Pulmonary artery endothelial cell (primary cell): ENCODE measurements at places on chromosomes 4 and X. TPM values are rescaled to one million over a fixed set of nuclear protein-coding genes. Genes with fewer than 3 reads are reported as not detected.

- DNase-seq, result no peak
These were observed 69.7 kb downstream of the PPP3CA start for GRCh38 chr4:101277671-101278070.

DNA sequence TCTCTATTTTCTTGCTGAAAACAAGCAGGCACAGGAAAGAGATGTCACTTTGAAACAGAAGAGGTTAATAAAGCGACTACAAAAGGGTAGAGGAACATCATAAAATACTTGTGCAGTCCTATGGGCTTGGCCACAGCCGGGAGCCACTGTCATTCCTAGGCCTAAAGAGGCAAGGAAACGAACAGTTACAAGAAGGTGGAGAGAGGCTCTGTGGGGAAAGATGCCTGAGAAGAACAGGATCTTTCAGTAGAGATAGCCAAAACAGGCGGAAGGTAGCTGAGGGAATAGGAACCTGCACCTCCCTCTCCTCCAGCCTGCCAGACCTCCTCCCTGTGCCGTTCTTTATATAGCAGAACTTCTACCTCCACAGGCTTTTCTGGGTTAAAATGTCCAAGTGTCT lies 57.4 kb upstream of the ARSJ start:
- no peak for DNase-seq

DNA sequence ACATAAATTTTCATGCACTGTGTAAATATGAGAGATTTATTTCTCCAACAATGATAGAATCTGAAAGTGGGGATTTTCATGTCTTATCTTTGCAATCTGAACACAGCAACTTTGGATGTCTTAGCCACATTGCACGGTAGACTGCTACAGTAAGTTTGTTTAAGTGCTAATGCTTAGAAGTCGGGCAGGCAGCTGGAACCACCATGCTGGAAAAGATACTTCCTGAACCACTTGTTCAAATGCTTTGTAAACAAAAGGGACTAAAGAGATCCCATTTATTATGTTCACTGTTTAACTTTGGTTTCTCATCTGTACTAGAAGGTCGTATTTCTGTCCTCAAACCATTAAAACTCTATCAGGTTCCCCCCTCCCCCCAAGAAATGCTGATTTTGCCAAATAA lies 555.9 kb upstream of the DIPK2B start:
- DNase-seq, result no peak

- no peak for DNase-seq
These were observed 1106.0 kb downstream of the STIM2 start for GRCh38 chr4:27966664-27967063.

DNA sequence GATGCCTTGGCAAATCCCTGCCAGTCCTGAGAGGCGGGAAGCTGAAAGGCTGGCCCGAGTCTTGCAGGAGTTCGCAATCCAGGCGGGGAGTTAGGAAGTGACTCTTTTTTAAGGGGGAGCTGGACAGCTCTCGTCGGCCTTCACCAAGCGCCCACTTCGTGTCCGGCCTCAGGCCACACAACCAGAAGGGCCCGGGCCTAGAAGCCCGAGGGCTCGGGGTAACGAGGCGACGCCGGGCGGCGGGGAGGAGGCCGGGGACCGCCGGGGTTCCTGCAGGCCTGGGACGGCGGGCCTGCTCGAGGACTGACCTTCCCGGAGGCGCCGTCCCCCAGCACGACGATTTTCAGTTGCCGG lies 395 bp downstream of the RAB28 start:
- DNase-seq, result peak; percentile 29

- no peak for DNase-seq
These were observed 1778.2 kb upstream of the PCDH10 start for GRCh38 chr4:131370846-131371245.

- no peak for DNase-seq
These were observed 5.4 kb downstream of the DAPP1 start for GRCh38 chr4:99821918-99822503.

DNA sequence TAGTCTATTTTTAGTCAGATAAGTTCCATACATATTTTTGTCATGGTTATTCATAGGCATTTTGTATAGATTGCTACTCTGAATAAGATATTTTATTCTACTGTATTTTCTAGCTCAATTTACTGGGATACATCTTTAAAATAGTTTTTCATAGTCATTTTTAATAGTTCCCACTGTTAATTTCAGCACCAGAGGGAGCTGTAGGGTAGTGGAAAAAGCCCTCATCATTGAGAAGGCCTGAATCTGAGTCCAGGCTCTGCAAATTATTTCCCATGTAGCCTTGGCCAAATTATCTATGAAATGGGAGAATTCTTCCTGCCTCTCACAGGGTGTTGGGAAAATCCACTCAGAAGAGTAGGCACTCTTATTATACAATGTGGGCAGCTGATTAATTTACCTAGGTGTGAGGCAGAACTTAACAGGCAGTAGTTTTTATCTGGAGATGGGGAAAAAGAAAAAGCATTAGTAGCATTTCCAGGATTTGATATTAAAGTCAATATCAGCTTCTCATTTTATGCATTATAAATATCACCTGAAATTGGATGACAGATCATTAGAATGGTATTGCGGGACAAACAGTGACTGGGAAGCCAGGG lies 102.9 kb upstream of the PAQR3 start:
- no peak for DNase-seq

DNA sequence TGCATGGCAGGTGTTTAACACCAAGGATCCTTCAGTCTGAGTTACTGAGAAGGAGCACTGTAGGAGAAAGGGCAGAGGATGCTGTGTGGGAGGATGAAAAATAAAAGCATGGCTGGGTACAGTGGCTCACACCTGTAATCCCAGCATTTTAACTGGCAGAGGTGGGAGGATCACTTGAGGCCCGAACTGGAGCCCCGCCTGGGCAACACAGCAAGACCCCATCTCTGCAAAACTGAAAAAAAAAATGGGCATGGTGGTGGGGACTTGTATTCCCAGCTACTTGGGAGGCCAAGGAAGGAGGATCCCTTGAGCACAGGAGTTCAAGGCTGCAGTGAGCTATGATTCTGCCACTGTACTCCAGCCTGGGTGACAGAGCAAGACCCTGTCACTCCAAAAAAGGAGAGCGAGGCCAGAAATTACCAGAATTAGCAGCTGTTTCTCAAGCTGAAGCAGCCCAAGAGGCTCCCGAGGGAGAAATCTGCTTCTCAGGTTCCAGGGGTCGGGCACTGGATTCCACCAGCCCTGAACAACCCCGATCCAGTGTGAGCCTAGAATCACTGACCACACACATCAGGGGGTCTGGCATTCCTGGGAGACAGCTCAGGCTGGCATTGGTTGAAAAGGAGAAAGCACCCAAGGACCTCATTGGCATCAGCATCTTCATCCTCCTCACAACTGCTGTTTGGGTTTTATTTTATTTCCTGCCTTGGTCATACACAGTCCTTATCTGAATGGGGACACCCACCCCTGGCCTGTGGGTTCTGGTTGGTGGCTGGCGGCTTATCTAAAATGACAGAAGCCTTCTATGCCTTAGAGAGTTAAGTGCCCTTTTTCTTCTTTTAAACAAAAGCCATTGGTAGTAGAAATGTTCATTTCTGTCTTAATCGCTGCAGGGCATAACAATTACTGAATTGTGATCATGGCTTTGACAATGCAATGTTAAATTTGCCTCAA lies 66.3 kb upstream of the TRIM2 start:
- no peak for DNase-seq

- no peak for DNase-seq
These were observed 158.1 kb upstream of the VCX3A start for GRCh38 chrX:6693051-6693450.

GRCh38 chrX:68355629-68355920 lies 77.7 kb downstream of the OPHN1 start:
- no peak for DNase-seq

GRCh38 chr4:165398570-165398969 lies 19.8 kb downstream of the CPE start:
- no peak for DNase-seq

- no peak for DNase-seq
These were observed 23.3 kb downstream of the MAML3 start for GRCh38 chr4:140130677-140131076.

GRCh38 chrX:123927845-123928244 lies 33.7 kb upstream of the STAG2 start:
- no peak for DNase-seq

- no peak for DNase-seq
These were observed 78.4 kb upstream of the RBPJ start for GRCh38 chr4:26242451-26242850.

- DNase-seq, result no peak
These were observed 579 bp upstream of the GABRA2 start for GRCh38 chr4:46390355-46391058.

DNA sequence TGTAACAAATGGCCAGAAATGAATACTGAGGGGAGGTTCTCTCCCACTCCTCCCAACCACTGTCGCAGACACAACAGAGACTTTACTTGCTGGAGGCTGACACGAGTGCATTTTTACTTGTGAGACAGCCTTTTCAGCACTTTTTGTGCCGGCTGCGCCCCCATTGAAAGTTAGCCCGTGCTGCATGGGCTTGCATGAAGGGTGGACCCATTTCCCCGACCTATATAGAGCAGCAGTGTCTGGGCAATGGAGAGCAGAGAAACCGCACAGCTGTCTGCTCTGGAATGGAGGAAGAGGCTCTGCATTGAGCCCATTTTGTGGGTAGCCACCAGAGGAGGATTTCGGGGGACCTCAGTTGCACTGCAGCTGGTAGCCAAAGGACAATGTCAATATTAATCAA lies 208.8 kb downstream of the UGT8 start:
- DNase-seq, result no peak

DNA sequence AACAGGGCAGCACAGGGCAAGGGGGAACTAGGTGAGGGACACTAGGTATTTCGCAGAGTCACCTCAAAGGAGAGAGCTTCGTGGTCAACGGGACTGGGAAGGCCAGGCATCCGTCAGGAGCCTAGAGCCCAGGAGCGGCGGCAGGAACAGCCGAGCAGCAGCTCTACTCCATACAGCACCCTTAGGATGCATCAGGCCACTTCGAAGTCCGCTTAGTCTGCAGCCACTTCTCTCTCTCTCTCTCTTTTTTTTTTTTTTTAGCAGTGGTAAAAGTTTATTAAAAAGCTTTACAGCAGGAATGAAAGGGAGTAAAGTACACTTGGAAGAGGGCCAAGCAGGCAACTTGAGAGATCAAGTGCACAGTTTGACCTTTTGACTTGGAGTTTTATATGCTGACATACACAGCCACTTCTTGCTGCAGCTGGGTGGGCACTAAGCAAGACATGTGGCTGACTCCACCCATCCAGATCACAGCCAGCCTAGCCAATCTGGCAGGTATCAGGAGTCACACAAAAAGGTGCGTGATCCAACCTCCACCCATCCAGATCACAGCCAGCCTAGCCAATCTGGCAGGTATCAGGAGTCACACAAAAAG lies 209.7 kb upstream of the RADX start:
- no peak for DNase-seq

FHDC1 gene
- total RNA-seq, result under 0.01 and 0.04 TPM in 2 replicates

GRIA2 gene
- 0.07 TPM in 1 of 2 replicates, not detected in the other for total RNA-seq

TLR2 gene
- total RNA-seq, result 0.33 and 1.3 TPM in 2 replicates

FAM47E gene
- total RNA-seq, result under 0.01 and 0.33 TPM in 2 replicates

SCD5 gene
- total RNA-seq, result 50.4 and 62.5 TPM in 2 replicates

CT47B1 gene
- not detected in 2 replicates for total RNA-seq

ELK1 gene
- 10.7 and 14.8 TPM in 2 replicates for total RNA-seq

LAMP2 gene
- total RNA-seq, result 141 and 142 TPM in 2 replicates

GATB gene
- total RNA-seq, result 16.4 and 21.0 TPM in 2 replicates
